ENCODE measurements at places on chromosomes 3 and 15.

GRCh38 chr15:32831485-32831884, 113.7 kb downstream of the GREM1 start:
- DNase-seq: no peak

DNA sequence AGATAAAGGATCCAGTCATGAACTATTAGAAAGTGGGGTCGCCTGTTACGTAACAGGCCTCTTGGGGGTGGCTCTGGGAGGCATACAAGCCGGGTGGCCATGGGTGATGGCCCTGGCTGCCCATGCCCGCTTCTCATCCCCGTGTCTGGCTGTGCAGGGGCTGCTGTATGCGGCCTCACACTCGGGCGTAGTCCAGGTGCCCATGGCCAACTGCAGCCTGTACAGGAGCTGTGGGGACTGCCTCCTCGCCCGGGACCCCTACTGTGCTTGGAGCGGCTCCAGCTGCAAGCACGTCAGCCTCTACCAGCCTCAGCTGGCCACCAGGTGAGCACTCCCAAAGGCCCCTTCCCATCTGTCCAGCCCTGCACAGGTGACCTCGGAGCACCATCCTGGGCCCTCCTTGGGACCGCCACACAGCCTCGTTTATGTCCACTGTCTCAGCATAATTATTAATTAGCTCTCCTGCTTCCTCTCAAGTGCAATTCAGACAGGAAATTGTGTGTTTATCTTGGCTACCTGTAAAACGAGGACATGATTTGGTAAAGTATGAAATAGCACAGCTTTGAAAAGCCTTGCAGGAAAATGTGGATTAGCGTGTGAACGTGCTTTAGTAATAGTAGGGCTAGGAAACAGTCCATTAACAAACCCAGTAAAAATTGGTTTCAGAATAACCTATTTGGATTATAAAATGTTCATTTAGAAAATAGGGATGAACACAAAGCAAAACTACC, 8.1 kb downstream of the CIB1 start:
- DNase-seq: no peak

DNA sequence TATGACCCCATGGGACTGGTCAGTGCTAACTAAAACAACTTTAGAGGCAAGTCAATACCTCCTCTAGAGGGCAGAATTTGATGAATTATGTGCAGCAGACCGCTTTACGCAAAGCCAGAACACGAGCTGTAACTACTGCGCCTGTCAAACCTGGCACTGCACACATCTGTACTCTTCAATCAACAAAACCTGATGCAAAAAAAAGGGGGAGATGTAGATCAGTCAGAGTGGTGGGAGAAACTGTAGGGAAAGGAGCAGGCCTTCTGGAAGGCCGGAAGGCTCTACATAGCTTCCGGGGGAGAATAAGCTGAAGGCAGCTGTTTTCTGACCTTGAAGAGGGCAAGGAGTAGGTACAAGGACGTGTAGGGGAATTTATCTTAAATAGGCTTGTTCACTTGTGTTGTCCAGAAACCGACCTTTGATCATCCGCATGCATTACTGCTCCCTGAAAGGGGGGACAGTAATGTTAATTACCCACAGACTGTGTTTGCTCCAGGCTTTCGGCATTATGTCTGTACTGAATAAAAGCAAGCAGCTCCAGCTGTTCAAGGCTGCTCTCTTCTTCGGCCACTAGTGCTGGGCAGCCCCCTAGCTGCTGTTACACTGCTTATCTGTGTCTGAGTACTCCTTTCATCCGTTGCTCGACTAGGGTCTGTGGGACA, 41.0 kb downstream of the GPR160 start:
- no peak for DNase-seq

DNA sequence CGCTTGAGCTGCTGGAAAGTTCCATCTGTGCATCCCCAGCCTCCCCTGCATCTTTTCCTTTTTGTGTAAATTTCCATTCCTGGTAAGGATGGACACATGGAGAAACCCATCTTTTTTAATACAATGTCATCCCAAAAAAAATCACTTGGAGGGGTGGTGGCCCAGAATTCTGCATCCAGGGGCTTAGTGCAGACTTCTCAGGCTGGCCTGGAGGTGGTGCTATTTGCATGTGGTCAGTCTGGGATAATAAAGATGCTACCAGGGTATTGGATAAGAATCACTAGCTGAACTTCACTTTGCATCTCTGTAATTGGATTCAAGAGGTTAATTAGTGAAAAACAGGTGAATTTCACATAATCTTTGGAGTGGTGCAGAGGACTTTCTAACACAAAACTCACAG, 1.8 kb upstream of the ZSCAN2 start:
- no peak for DNase-seq

GRCh38 chr3:123333401-123333800, 115.5 kb downstream of the ADCY5 start:
- no peak for DNase-seq

- DNase-seq: no peak
Observed at GRCh38 chr3:120263792-120264191, 21.2 kb downstream of the GPR156 start.

- DNase-seq: no peak
Observed at GRCh38 chr3:99012051-99012450, 110.6 kb upstream of the DCBLD2 start.

GRCh38 chr3:55075846-55076245, 148.0 kb upstream of the LRTM1 start:
- no peak for DNase-seq

DNA sequence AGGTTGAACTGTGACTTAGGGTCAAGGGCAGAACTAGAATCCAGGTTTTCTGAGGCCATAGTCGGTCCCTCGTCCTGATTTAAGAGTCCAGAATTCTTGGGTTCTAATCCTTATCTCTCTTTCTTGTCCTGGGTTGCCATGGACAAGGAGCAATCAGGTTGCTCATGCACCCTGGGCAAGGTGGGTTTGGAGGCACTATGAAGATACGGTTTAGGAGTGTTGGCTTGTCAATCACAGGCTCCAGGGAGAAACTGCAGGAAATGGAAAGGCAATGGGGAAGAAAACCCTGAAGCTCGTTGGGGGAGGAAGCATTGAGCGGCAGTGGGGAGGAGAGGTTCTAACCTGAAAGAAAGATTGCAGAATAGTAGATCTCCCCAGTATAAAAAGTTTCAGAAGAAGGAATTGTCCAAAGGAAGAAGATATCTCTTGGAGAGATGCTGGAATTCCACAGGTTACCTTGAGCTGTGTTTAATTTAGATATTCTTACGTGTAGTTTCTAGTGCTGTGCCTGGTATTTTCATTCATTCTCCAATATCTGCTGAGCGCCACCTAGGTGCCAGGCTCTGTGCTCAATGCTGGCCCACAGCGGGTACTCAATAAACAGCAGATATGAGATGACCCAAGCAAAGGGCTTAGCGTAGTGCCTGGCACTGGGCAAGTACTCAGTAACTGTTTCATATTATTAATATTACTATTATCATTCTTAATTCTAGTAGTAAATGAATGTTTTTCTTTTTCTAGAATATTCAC, 2.0 kb downstream of the ACAN start:
- DNase-seq: no peak

- DNase-seq: no peak
Observed at GRCh38 chr3:77188210-77188609, 148.3 kb downstream of the ROBO2 start.
